ENCODE measurements at places on chromosomes 12 and 14.

DNA sequence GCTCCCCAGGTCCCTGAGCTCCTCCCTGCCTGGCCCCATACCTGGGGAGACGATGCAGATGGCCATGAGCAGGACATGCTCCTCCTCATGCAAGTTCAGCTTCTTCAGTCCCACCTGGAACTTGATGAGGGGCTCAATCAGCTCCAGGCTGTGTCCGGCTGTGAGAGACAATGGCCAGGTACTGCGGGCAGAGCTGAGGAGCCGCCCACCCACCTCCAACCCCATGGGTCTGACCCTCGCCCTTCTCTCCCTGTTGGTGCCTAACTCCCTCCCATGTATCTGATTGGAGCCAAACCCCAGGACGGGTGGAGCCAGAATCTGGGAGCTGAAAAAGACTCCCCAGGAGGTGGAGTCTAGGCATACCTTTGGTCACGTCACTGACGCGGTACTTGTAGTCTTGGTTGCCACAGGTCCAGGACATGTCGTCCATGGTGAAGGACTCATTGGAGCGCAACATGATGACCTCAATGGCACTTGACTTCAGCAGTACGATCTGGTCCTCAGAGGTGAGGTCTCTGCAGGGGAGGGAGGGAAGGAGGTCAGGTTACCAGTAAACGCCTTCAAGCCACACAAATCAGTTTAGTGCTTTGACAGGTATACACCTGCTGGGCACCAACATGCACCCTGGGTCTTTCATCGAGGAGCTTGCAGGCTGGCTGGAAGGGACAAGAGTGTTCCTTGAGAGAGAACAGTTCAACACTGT, 26.7 kb upstream of the HDAC7 start:
- DNase-seq = no peak

DNA sequence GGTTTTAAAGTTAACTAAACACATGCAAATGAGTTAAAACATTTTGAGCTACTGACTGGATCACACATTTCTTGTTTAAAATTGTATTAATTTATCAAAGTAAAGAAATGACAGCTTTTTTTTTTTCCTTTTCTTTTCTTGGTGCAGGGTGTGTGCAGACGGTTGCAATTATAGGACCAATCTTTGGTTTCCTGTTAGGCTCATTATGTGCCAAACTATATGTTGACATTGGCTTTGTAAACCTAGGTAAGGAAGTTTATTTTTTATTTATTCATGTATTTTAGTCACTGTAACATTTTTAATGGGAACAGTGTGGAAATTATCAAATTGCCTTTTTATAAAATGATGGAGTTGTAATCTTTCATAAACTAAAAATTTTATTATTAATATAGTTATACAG, 21.9 kb downstream of the SLCO1C1 start:
- no peak for DNase-seq

DNA sequence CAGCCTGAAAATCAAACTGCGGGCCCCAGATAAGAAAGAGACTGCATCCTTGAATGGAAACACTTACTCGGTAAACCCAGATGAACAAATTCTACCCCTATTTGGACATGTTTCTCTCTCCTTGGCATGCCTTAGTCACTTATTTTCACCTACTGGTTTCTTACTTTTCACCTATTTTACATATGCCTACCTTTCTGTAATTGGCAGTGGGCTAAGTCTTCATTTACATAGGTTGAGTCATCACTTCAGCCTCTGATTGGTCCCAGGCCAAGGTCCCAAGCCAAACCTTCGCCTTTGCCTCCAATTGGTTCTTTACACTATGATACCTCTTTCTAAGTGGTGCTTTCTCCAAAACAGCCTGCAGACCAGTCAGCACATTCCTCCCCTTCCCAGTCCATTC, 111.3 kb downstream of the DYRK2 start:
- no peak for DNase-seq

DNA sequence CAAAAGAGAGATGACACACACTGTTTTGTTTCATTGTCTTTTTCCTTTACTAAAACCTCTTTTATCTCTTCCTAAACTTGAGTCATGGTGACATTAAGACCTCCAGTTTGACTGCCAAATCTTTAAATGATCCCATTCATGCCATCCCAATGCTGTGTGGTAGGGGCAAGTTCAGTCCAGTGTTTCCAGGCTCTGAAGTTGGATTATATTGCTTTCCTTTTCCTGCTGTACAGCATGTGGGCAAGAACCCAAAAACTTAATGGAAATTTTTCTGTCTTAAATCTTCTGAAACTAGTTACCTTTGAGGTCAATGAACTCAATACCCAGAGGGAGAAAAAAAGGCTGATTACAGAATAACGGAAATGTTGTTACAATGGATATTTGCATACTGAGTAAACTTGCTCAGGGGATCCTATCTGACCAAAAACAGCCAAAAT, 187.1 kb upstream of the FAR2 start:
- DNase-seq = no peak

DNA sequence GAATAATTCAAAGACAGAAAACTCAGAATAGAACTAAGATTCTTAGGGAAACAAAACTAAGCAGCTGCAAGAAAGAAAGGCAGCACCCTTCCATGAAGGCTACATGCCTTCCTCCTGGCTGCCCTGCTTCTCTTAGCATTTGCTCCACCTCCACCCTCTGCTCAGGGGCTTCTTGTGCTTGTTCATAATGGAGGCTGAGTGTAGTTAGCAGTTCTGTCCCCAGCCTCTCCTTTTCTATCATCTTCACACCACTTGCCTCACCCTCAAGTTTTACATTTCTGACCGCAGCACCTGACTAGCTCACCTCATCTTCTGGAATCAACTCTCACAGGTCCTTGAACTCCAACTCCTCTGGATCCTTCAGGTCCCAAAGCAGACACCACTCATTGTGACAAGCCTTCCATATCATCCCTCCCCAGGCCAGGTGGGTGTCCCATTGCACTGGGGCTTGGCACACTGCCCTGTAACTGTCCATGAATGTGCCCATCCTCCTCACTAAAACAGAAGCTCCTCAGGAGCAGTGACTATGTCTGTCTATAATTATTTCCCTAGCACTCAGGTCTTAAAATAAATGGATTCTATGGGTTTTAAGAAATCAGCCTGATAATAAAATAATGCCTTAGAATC, 139.1 kb downstream of the TMTC1 start:
- DNase-seq = no peak

GRCh38 chr12:65313719-65314317, 35.3 kb downstream of the MSRB3 start:
- DNase-seq = no peak

DNA sequence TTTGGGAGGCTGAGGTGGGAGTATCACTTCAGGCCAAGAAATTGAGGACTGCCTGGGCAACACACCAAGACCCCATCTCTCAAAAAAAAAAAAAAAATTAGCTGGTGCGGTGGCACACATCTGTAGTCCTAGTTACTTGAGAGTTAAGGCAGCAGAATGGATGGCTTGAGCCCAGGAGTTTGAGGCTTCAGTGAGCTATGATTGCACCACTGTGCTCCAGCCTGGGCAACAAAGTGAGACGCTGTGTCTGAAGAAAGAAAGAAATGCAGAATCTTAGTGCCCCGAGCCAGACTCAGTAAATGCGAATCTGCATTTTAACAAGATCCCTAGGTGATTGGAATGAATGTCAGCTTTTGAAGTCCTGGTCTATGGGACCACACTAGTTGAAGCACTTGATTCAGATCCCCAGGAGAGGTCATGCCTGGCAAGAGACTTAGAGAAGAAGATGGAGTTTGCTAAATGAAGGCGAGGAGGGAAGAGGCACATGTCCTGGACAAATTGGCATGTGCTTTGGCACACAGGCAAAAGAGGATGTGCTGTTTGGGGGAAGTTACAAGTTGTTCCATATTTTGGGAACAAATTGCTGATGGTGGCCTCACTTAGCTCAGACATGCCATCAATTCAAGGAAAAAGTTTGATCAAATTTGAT, 56.6 kb downstream of the DRAM1 start:
- DNase-seq = no peak

- DNase-seq = no peak
Measured at GRCh38 chr14:23454445-23454856, 15.1 kb upstream of the NGDN start.

DNA sequence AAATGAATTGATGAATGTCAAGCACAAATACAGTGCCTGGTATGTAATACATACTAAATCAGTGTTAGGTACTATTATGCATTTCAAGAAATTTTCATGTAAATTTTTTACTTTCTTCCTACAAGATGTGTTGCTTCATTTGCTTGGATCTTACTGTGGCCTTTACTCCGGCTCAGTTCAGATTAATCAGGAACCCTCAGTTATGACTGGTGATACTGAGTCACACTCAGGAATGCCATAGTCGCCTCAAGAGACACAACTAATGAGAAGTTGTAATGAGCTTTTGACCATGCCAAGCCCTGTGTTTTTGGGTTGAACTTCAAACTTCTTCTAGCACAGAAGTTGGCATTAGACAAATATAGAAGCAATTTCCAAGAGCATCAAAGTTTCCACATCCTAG, 96.0 kb downstream of the TGFB3 start:
- no peak for DNase-seq

- no peak for DNase-seq
Measured at GRCh38 chr12:90959032-90959431, 4.1 kb upstream of the CCER1 start.

Data from putamen (tissue), 1 donor.